ENCODE measurements at places on chromosomes 4 and X. TPM values are rescaled to one million over a fixed set of nuclear protein-coding genes. Genes with fewer than 3 reads are reported as not detected.

The GPC4 gene
- 2.2 TPM for total RNA-seq

The H2BW2 gene
- not detected for total RNA-seq

The PGAM4 gene
- 0.25 TPM for total RNA-seq

The ADGRG2 gene
- not detected for total RNA-seq

The TSPAN6 gene
- 22.0 TPM for total RNA-seq

The AFP gene
- total RNA-seq: 1.7 TPM

The PPBP gene
- not detected for total RNA-seq

The HMGB3 gene
- total RNA-seq: 28.4 TPM

The INTS6L gene
- 5.6 TPM for total RNA-seq

The AASDH gene
- total RNA-seq: 21.7 TPM

The TMPRSS11D gene
- total RNA-seq: under 0.01 TPM

The BEX3 gene
- total RNA-seq: 345 TPM

The PPM1K gene
- total RNA-seq: 32.5 TPM

The ADGRG4 gene
- not detected for total RNA-seq

The EXOC1L gene
- total RNA-seq: not detected

The SLC4A4 gene
- total RNA-seq: 2.0 TPM

The ZAR1 gene
- total RNA-seq: under 0.01 TPM

The TNIP3 gene
- total RNA-seq: 0.25 TPM

The ZMAT1 gene
- 0.66 TPM for total RNA-seq

The FRG1 gene
- total RNA-seq: 29.5 TPM

The DNAAF6 gene
- total RNA-seq: not detected

The NKX1-1 gene
- not detected for total RNA-seq

The PIN4 gene
- 4.6 TPM for total RNA-seq

The ELF4 gene
- total RNA-seq: 10.4 TPM

The SSX3 gene
- total RNA-seq: not detected

The GLRB gene
- 18.9 TPM for total RNA-seq

The SLC9B1 gene
- total RNA-seq: 0.87 TPM

Data from uterine smooth muscle cell (primary cell).